ENCODE measurements at places on chromosomes 3 and 15.

GRCh38 chr3:153919773-153920172, 201.4 kb upstream of the ARHGEF26 start:
- DNase-seq = no peak

DNA sequence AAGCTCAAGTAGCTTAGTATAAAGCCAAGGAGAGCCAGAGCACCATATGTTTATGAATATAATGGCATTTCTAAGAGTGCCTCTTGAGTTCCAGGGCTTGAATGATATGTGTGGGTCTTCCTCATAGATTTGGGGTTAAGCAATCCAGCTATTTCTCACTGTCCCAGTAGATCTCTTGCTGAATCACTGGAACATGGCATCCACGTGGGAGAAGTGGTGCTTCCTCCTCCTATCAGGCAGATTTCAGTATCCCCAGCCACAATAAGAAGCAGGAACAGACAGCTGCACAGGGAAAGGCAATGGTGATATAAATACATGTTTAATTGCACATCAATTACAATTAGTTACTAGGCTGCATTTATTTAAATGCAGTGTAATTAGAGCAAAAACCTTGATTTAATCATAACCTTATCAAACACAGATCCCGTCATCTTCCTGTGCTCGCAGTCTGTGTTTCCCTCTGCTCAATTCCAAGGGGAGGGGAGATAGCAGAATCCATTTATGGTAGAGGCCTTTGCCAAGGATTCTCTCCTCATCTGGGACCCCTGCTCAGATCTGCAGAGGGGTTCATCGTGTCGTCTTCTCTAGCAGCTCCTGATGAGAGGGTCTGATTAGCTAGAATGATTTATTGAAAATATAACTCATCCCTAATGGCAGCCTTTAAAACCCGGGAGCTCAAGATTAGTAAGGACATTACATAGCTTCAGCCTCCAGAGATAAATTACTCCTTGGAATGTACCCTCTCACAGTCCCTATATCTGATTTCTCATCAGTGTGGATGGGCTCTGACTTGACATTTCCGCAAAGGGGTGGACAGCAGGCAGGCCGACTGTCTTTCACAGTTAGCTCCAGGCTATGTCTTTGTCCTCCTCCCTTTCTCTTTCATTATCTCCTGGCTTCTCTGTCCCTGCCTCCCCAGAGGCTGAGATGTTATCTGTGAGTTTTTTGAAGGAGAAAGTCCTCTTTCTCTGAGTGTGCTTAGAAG, 775.9 kb downstream of the AGBL1 start:
- DNase-seq = no peak

DNA sequence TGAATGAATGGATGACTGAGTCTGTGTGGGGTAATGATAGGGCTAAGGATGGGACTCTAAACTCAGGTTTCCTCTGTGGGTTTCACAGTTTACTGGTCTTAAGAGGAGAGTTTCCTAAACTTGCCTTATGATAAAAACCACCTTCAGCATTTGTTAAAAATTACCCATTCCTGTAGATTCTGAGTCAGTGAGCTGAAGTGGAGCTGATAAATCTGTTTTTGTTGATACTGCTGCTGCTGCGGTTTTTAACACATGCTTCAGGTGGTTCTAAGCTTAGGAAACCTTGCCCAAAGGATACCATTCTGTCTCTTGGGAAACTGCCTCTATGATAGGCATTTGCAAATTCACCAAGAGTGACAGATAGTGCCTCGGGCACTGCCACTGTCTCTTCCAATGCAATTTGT, 52.6 kb downstream of the MECOM start:
- no peak for DNase-seq

DNA sequence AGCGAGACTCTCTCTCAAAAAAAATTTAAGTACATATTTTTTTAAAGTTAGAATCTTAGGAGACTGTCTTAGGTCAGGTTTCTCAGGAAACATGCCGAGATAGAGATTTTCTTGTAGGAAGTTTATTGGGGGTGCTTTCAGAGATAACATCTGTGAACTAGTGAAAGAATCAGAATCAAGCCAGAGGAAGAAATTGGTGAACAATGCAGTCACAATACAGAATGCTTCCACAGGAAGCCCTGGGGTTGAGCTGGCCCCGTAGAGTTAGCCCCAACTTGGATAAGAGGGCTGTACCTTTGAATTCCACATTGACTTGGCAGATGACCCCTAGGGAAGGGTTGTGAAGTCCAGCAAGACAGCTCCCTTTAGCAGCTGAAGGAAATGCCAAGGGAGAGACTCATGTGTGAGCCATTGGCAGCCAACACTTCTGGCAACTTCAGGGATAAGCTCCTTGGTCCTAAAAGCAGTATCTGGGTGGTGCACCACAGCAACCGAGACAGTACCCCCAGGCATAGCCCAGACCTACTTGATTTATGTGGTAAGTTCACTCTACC, 7.1 kb upstream of the PLCB2 start:
- no peak for DNase-seq

GRCh38 chr3:184157206-184157605, 2.0 kb downstream of the DVL3 start:
- DNase-seq = no peak

- no peak for DNase-seq
Observed at GRCh38 chr3:23325466-23326065, 122.4 kb downstream of the UBE2E2 start.
